ENCODE measurements at places on chromosomes 5 and 9.

- DNase-seq = no peak
Measured at GRCh38 chr5:143062379-143062778, 292.2 kb downstream of the ARHGAP26 start.

DNA sequence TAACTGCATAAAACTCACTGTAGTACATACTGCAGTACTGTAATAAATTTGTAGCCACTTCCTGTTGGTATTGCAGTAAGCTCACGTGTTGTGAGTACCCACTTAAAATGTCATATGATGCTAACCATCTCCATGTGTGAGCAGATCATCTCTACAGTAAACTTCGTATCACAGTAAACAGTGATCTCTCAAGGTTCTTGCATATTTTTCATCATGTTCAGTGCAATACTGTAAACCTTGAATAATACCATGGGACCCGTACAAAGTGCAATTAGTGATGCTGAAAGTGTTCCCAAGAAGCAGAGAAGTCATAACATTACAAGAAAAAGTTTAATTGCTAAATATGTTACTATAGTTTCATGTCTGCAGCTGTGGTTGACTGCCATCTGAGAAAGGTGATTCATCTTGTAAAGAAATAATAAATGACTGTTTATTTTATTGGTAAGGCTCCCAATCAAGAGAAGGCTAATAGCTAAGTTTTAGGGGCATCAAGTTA, 253.8 kb upstream of the POU5F2 start:
- no peak for DNase-seq

DNA sequence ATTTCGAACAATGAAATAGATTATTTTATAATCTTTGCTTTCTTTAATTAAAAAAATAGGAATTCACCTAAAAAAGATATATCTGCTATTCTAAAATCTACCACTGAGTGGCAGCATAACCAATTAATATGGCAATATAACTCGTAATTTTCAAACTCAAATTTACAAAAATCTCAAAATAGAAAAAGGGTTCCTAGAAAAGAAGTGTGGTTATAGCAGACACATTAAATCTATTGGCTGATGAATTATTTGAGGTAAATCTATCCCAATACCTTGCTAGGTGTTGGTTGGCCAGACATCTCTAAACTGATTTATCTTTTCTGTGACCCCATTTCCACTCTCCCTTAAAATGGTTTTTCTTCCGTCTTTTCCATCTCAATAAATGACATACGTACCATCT, 30.2 kb upstream of the NRG2 start:
- DNase-seq = no peak

- DNase-seq = no peak
Measured at GRCh38 chr9:116334546-116335150, 181.1 kb downstream of the PAPPA start.

DNA sequence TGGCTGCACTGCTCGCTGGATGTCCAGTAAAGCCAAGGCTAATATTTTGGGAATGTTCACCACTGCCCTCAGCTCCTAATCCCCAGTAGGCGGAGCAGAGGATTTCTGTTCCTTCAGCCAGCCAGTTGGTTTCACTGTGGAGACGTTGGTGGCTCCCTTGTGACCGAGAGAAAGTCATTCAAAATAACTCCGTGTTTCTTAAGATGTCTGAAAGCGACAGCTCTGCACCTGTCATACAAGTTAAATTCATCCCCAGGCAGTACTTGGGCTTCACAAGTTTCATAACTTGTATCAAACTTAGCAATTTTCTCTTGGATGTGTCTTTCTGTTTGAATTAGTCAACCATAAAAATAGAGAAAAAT, 382 bp upstream of the CDKN2B start:
- DNase-seq = no peak

GRCh38 chr5:1298723-1299510, 4.0 kb upstream of the TERT start:
- DNase-seq = no peak

DNA sequence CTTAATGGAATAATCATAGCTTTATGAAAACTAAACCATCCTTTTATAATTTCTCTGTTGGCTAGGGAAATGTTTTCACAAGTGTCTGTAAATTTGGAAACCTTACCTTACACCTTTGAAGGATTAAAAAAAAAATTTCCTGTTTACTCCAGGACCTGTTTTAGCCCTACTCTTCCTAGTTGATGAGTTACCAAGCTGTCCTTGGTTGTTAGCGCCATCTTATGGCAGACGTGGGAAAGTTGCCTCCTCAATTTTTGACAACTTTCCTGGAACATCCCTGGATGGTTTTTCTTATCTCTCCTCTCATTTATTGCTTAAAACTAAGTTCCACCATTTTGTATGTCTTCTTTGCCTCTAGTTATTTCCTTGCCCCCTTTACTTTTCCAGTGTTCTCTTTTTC, 25.7 kb downstream of the ZSWIM6 start:
- no peak for DNase-seq

GRCh38 chr5:133831491-133832224, 136.8 kb downstream of the C5orf15 start:
- DNase-seq = no peak

DNA sequence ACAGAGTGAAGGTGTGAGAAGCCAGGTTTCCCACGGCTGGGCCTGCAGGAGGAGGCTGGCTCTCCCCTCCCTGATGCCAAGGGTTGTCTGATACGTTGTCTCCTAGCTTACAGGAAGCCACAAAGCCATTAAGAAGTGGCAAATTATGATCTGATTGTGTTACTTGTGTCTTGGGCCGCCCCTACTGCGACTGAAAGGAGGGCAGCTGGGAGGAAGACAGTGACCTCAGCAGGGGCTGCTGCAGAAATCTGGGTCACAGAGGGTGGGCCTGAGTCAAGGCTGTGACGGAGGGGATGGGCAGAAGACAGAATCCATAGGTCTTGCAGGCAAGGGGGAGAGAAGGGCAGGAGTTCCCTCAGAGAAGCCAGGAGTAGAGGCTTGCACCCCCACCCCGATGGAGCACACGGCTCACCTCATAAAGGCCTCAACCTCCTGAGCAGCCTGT, 145.0 kb downstream of the FSTL4 start:
- no peak for DNase-seq
